ENCODE measurements at places on chromosomes 13 and 19.

GRCh38 chr19:28652765-28653164 lies 560.2 kb downstream of the UQCRFS1 start:
- no peak for DNase-seq

- no peak for DNase-seq
Measured at GRCh38 chr19:10069046-10069445, 17.1 kb upstream of the SHFL start.

- no peak for DNase-seq
Measured at GRCh38 chr13:111630406-111630805, 310.0 kb downstream of the TEX29 start.

DNA sequence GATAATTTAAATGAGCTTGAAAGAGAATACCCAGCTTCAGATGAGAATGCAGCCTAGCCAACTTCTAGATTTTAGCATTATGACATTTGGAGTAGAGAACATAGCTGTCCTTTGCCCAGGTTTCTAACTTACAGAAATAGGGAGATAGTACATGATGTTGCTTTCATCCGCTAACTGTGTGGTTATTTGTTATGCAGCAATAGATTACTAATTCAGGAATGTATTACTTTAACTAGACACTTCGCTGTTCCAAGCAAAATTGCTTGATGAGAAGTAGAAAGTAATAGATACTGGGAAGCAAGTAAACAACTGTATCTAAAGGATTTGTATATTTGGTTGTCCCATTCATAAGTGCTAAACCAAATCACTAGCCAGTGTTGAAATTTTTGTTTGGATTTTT lies 790.9 kb upstream of the PRR20A start:
- DNase-seq = no peak

- DNase-seq = no peak
Measured at GRCh38 chr19:30160426-30160825, 211.8 kb upstream of the ZNF536 start.

DNA sequence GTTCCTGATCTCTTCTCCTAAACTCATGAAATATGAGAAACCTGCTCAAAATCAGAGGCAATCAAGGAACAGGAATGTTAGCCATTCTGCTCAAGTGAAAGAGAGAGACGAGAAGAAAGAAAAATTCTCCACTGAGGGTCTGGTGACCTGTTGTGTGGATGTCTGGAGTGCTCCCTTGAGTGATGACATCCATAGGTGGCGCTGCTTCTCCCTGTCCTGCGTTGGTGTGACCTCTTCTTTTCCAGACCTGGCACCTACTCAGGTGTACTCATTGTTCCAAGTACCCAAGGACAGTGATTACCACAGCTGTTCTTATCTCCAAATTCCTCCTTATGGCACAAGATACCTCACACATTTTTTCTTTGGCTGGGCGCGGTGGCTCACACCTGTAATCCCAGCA lies 4.0 kb downstream of the ZNF223 start:
- DNase-seq = no peak

DNA sequence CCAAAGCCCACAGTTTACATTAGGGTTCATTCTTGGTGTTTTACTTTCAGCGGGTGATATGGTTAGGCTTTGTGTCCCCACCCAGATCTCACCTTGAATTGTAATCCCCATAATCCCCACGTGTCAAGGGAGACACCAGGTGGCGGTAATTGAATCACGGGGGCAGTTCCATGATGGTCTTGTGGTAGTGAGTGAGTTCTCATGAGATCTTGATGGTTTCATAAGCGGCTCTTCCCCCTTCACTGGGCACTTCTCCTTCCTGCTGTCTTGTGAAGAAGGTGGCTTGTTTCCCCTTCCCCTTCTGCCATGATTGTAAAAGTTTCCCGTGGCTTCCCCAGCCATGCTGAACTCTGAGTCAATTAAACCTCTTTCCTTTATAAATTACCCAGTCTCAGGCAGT lies 12.0 kb downstream of the FPR2 start:
- DNase-seq = no peak

DNA sequence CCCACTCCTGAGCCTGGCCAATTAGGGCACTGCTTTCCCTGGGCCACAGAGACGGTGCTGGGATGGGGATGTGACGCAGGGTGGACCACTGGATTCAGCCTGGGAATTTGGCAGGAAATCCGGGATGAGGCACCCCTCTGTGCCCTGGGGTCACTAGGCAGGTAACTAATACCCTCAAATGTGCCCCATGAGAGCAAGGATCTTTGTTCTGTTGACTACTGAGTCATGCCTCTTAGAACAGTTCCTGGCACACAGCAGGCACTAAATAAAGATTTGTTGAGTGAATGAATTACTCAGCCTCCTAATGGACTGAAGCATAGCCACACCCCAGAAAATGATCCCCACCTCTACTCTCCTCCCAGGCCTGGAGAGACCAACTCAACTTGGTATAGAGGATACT lies 15.9 kb downstream of the OPA3 start:
- no peak for DNase-seq
